ENCODE measurements at places on chromosomes 3 and 15.

- DNase-seq: no peak
Measured at GRCh38 chr3:182364723-182365650, 428.3 kb upstream of the ATP11B start.

- DNase-seq: no peak
Measured at GRCh38 chr3:144645300-144645699, 673.7 kb downstream of the DIPK2A start.

DNA sequence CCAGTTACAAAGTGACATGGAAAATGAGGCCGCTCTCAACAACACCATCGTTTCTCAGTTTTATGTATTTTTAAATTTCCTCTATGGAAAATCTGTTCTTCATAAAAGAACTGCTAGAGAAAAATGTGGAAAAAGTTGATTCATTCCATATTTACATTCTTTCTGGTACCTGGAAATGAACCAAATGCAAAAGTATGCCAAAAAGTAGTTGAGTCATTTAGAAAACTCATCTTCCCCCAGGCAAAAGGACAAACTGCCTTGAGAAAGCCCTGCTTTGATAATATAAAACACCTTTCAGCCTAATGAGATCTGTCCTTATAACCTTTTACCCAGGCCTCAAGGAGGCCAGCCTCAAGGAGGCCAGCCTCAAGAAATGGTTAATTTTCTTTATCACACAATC, 283.0 kb upstream of the VEPH1 start:
- DNase-seq: no peak

DNA sequence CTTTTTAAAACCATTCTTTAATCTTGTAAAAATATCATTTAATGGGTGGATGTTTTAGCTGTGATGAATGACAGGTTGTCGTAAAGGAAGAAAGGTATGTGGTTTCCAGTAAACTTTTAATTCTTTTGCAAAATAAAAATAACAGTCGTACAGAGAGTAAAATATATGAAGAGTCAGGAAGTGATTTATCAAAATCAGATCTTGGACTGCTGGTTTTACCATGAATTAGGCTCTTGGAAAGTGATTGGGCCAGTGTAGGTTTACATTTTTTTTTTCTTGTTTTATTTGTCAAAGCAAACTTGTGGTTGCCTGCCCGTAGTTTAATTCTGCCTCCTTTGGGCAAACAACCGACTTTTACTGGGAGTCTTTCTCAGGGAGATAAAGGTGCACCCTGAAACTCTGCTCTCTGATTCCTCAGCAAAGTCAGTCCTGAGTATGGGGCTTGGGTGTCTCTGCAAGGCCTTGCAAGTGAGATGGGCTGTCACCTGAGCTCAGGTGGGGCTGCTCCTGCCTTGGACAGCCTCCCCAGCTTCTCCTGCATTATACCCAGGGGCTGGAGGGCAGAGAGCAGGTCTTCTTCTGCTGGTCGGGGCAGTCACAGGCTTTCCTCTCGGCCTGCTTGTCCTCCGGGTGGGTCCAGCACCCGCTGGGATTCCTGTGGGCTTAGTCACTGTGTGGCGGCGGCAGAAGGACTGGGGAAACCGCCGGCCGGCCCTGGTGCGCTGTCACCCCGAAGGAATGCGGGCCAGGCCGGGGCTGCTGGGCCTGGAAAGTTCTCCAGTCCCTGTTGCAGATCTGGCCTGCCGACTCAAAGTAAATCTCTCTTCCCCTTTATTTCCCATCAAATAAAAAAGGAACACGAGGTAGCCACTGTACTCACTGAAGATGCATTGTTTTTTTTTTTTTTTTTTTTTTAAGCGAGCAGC, 79.0 kb downstream of the IGF1R start:
- no peak for DNase-seq

DNA sequence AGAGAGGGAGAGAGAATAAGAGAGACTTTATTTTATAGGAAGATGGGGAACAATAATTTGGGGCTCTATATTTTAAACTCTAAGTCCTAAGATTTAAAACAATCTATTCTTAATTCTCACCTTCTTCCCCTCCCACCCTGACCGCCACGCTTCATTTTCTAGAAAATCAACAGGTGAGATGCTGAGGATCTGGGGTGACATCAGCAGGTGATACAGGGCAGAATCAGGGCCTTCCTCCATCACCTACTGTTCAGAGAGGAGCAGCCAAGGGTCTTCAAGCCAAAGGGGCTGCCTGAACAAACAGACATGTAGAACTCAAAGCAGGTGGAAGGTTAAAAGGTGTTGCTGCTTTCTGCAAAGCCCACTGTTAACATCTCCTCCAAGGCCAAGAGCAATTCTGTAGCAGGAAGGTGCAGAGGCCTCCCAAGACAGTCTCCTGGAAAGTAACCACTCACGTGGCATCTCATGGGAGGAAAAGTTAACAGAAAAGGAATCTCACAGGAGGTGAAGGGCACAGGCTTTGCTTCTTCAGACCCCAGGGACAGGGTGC, 183.6 kb upstream of the TLE3 start:
- no peak for DNase-seq

DNA sequence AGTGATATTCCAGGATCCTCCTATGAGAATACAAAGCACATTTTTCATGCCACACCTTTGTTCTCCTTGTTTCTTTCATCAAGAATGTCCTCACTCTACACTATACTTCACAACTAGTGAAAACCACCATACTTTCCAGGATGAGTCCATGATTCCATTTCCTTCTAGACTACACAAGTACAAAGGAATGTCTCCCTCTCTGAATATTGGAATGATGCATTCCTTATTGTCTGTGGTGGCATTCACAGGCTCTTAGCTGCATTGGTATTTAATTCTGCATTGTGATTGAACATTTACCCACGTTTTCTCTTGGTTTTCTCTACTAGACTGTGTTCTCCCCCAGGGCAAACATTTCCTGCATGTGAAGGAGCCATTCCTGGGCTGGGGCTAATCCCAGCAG, 217.5 kb downstream of the RAP2B start:
- no peak for DNase-seq

DNA sequence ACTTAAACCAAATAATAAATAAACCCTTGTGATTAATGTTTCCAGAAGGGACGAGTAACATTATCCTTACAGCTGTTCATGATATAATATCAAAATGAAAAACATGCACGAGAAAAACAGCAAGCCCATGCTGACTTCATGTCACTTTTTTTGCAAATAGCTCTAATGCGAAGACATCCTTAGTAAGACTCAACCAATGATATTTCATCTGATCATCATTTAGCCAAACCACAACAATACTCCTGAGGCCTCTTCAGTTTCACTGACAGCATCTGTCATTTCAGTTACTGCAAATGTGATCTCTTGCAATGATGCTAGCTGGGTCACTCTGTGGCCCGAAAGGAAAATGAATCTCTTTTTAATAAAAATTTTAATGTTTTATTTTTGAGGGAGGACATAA, 74.0 kb downstream of the POLR2M start:
- no peak for DNase-seq

DNA sequence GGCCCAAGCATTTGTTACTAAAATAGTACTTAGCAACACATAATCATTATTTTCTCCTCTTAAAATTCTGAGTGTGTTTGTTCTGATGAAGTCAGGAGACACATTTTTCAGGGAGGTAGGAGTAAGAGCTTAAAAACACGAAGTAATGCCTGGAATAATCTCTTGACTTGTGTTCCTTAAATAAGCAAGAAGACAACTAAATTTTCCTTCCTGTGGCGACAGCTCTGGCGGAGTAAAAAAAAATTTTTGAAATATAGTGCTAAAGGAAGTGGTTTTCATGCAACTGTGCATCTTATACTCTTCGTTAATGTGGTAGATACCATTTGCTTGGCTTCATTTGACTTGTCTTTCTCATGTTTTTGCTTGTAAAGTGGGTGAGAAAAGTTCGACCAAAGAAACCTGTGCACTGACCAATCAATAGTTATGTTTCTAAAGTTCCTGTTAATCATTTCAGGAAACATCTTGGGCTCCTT, 11.1 kb upstream of the MBNL1 start:
- no peak for DNase-seq

DNA sequence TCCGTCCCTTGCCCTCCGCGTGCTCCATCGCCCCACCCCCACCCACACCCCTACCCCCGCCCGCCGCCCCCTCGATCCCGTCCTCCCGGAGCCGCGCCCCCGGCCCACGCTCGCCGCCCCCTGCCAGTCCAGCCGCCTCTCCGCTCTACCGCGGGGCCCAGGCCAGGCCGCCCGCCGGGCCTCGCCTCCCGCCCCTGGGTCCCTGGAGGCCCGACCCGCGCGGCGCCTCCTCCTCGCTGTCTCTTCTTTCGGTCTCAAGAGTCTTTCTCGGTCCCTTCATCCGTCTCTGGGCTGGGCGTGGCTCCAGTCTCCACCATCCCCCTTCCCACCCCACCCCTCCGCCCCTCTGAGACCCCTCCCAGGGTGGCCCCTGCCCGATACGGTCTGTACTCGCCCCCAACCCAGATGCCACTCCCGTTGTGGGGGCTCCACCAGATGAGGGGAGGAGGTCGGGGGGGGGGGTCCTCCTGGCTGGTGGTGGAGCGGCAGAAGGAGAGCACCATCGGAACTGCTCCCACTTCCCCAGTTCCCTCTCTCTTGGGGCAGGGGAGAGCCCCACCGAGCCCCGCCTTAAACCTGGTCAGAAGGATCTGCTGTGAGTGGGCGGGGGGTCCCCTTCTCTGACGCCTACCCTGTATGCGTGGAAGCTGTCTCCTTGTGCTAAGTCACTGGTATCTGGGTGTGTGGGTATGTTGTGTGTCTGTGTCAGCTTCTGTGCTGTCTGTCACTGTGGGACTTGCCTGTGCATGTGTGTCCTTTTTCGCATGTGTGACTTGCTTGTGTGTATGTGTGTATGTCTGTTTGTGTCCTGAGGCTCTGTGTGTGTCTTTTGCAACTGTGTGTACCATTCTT, 1.0 kb downstream of the PRKCD start:
- DNase-seq: no peak

DNA sequence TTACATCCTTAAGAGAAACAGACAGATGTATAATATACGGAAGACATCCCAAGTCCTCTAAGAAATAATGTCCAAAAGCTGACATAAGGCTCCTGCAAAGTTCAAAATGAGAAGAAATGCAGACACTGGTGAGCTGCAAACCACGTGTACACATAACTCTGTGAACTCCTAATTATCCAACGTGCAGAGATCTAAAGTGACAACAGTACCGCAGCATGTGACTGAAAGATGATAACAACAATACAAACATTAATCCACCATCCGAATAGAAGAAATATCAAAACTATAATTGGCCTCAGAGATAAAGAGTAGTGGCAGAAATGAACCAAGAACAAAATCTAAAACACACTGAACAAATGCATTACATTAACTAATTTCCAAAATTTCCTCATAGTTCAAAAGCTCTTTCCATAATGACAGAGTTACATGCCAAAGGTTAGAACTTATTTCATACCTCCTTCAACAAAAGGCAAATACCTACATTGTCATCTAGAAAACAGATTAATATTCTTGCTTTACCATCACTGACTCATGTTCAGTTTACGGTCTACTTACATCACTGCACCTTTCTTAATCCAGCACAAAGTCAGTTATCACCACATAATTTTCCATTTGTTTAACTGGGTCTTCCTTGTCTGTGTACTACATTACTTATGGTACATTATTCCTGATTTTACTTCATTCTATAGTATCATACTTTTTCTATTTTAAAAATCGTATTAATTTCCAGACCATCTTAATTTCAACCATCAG, 2.2 kb downstream of the PDCD10 start:
- no peak for DNase-seq

DNA sequence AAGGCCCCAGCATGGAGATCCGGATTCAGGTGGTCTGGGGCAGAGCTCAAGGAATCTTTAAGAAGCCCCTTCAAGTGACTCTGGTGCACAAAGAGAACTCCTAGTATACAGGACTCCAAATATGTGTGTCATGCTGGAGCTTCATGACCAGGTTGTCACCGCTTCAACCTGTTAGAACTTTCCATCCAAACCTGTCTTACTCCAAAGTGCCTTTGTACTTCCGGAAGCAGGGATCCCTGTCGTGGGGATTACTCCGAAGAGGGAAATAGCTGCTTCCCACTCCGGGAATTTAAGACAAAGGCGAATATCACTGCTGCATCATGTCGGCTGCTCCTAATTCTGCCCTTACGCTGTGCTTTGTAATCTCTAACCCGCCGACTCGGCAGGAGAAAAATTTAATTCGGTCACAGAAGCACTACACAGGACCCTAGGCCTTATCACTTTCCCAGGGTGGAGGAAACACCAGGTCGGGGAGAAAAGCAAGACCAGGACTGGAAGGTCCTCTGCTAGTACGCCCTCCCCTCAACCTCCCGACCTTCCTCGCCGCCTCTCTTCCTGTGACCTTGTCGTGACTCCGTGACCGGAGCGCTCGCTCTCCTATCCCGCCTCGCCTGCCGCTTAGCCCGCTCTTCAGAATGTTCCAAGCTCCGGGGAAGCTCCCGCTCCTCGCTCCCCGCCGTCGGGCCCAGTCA, 730 bp downstream of the HIGD1A start:
- DNase-seq: no peak

DNA sequence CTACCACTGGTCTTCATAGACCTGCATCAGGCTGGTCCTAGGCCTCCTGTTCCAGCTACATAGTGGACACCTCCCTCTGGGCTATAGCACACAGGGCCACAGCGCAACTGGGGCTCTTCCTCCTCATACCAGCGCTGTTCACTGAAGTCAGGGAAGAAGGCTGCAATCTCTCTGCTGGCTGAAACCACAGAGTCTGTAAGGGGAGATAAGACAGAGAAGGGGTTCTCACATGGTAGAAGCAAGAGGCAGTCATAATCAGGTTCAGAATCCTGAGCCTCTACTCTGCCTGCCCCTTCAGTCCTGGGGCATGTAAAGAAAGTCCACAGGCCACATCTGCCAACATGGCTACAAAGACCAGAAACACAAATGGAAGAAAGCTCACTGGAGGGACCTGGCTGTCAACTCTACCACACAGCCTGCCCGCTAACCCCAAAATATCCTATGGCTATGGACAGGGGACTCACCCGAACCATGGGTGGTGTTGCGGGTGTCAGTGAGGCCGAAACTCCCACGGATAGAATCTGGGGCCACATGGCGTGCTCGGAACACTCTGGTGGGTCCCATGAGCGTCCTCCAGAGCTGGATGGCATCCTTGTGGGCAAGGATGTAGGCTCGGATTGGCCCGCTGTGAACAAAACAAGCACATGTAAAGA, 38.7 kb downstream of the SPINK8 start:
- DNase-seq: no peak

GRCh38 chr3:156483426-156483825, 71.5 kb downstream of the SSR3 start:
- no peak for DNase-seq

- DNase-seq: no peak
Measured at GRCh38 chr3:62723166-62723913, 151.9 kb downstream of the CADPS start.

Measured in esophagus squamous epithelium (tissue), 5 donors.